Aorta (tissue), 5 donors: ENCODE measurements at places on chromosomes 11 and 22. TPM values are rescaled to one million over a fixed set of nuclear protein-coding genes. Genes with fewer than 3 reads are reported as not detected.
A peak's percentile ranks its signal among the peaks of the same experiment; 100 is the strongest.

Gene GRK3
- 9.5 TPM for total RNA-seq

Gene FUT4
- total RNA-seq, result 8.7 TPM

GRCh38 chr11:31355817-31356216 is 13.7 kb downstream of the DCDC1 start:
- no peak for DNase-seq

GRCh38 chr22:32903507-32903906 is 102.0 kb downstream of the TIMP3 start:
- DNase-seq, result no peak

Gene OR52N4
- total RNA-seq, result 0.78 TPM

DNA sequence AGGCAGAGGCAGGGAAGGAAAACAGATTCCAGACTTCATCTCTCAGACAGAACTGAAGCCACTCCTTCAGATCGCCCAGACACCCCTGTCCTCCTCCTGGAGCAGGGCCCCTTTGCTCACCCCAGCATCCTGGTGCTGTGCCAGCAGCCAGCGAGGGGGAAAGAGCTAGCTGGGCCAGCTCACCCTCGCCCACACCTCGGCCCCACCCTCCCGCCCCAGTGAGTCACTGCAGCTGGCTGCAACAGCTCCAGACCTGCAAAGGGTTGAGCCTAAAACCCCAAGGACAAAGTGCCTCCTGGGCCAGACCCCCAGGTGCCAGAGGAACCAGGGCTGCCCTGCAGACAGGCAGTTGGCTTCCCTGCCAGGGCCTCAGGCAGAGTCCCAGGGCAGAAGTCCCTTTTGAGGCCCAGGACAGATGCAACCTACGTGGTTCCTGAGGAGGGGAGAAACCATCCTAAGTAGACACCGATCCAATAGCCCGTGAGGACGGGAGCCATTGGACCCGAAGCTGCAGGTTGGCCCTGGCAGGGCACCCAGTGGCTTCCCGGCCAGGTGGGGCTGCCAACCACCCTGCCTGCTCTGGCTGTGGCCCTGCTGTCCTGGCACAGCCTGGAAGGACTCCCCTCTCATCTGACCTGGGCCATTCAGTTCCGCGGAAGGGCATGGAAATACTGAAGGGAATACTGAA is 7.2 kb downstream of the AHNAK start:
- DNase-seq, result peak; percentile 94

DNA sequence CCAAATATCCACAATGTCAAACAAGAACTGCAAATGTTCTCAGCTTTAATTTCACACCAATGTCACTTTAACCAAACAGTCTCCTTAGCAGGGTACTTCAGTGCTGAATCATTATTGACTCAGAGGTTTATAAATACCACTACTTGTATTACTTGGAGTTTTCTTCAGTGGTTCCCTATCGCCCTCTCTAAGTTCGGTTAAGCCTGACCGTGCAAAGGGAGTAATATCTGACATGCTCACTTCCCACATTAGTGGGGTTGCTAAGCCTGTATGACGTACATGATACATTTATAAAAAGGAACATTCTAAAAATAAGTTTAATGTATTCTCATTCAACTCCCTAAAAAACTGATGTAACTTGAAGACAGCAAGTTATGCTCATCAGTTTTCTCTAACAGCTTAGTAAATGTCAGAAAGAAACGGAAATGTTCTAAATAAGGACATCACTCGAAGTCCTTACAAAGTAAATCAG is 93.1 kb upstream of the ZC3H12C start:
- DNase-seq, result no peak

- DNase-seq, result no peak
Measured at GRCh38 chr11:35009944-35010342, 93.5 kb downstream of the PDHX start.

DNA sequence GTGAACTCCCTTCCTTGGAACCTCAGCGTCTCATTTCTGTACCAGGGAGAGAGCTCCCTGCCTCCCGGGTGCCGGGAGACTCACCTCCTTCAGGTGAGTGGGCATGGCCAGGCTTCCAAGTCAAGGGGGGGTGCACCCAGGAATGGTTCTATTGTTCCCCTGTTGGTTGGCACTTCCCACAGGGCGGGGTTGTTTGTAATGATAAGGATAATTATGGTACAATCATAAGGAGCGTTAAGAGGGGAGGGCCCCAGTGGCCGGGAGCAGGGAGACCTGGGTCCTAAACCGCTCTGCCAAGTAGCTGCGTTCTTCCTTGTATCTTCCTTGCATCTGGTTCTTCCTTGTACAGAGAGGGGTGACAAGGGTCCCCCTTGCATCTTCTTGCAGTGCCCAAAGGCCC is 79.1 kb downstream of the LRRC32 start:
- DNase-seq, result no peak

DNA sequence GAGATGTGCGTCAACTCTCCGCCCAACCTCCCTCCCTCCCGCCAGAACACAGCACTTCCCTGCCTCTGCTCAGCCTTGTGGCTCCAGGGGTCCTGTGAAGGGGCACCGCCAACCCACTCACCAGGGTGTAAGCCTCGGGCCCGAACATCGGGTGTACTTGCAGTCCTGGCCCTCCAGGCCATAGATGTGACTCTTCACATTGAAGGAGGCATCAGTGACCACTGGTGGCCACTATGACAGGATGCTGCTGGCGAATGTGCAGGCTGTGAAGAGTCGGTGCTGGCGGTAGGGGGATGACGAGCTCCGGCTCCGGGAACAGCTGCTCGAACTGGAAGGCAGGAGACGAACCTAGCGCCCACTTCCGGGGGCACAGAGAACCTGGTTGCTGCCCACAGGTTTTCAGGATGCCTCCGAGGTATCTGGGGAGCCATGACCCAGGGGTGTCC is 97.4 kb downstream of the MED15 start:
- DNase-seq, result no peak

Gene KDM4E
- not detected for total RNA-seq

DNA sequence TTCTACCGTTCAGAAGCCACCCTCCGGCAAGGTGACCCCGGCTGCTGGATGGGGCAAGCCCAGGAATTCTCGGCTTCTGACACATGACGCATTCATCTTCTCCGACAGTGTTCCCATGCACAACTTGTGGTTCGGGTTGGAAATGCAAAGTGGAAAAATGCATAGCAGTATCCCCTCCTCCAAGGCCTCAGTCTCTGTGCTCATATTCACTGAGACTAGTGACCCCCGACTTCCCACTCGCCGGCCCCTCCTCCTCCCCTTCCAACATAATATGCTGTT is 70.0 kb upstream of the NTM start:
- DNase-seq, result no peak

Gene NNMT
- total RNA-seq, result 597 TPM

GRCh38 chr22:23501708-23502107 is 78.4 kb downstream of the IGLL1 start:
- peak; percentile 48 for DNase-seq

Gene CBLIF
- total RNA-seq, result not detected

Gene HSPB2
- total RNA-seq, result 18.1 TPM

Gene MMP8
- total RNA-seq, result 0.42 TPM

- no peak for DNase-seq
Measured at GRCh38 chr22:44336962-44337677, 24.4 kb upstream of the SHISAL1 start.
